ENCODE measurements at places on chromosomes 7 and 10.

GRCh38 chr10:6068422-6068821 lies 6.3 kb upstream of the IL2RA start:
- no peak for DNase-seq

- no peak for DNase-seq
Observed at GRCh38 chr10:119541459-119542356, 811 bp downstream of the RGS10 start.

- no peak for DNase-seq
Observed at GRCh38 chr7:16202303-16202702, 219.0 kb downstream of the CRPPA start.

- peak; percentile 13 for DNase-seq
Observed at GRCh38 chr7:123966936-123967335, 41.9 kb downstream of the SPAM1 start.

DNA sequence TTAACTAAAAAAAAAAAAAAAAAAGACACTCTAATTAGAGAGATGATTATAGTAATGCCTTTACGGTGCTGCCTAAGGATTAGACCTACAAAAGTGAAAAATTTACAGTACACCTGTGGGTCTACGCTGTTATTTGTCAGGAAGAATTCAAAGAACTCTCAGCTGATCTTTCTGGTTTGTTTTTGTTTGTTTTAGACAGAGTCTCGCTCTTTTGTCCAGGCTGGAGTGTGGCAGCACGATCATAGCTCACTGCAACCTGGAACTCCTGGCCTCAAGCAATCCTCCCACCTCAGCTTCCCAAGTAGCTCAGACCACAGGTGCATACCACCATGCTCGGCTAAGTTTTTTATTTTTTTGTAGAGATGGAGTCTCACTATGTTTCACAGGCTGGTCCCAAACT lies 28.3 kb upstream of the FOXK1 start:
- DNase-seq, result no peak

DNA sequence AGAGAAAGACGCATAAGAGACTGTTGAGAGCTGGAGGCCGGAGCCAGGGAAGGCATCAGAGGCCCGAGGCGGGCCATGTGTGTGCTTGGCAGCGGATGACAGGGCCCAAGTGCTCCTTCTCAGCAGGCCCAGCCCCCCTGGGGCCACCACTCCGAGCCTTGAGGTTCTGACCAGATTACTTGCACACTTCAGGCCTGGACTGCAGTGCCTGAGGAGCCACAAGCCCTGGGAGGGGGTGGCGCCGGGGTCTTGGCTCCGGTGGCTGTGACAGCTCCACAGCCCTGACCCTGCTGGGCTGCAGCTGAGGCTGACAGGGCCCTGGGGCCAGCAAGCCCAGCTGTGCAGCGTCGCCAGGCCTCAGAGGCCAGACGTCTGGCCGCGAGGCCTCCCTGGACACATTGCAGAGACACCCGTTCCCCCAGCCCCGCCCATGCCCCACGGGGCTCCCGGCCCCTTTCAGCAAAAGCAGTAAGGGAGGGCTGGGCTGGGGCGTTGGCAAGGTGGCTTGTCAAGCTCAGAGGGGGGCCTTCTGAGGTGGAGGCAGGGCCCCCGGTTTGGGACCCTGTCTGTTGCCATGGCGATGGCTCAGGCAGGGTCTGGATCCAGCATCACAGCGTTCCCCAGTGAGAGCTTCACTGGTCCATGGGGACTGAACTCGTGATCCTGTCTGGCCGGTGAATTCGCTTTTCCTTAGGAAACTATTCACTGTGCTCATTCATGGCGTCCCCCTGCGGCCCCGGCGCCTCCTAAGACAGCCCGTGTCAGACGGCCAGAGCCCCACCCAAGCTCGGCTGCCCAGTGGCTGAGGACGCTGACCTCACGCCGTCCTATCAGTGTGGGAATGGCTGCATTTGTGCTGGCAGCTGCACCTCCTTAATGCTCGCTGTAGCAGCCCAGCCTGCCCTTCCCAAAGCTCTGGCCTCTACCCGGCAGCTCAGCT lies 5.7 kb downstream of the ELN start:
- peak; percentile 94 for DNase-seq

DNA sequence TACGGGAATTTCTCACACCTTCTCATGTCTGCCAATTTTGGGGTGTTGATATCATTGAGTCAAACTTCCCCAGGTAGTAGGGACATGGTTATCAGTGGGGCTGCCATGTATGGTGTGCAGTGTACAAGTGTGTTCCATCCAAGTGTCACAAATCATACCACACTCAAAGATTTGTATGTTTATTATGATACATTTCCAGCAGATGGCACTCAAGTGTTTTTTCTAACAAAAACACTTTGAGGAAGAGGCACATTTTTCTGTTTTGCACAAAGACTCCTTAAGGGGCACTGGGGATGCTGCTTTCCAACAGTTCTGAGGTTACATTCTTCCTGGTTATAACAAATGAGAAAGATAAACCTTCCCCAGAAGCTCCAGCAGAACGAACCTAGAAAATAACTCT lies 414.5 kb downstream of the REEP3 start:
- DNase-seq, result peak; percentile 2

- no peak for DNase-seq
Observed at GRCh38 chr7:150799741-150800580, at the start of gene TMEM176B. TSS of gene TMEM176B (minus strand) at chr7:150800364. CDS start at chr7:150796569, 3,795 bp downstream.

DNA sequence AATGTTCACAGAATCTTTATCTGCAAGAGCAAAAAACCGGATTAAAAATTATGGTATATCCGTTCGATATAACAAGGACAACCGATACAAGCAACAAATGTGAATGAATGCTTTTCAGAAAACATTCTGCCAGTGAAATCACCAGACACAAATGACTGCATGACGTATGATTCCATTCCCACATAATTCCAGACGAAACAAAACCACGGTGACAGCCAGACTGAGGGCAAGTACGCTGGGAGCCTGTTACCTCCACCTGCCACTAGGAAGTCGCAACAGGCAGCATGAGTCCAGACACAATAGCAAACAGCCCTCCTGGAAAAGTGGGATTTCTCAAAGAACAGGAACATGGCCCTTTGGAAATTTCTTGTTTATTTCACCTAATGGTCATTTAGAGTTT lies 41.7 kb downstream of the MAD1L1 start:
- no peak for DNase-seq

GRCh38 chr7:55019191-55019690 lies 424 bp downstream of the EGFR start:
- peak; percentile 22 for DNase-seq

GRCh38 chr7:64849250-64849923 lies 53.7 kb upstream of the ZNF273 start:
- DNase-seq, result peak; percentile 70

DNA sequence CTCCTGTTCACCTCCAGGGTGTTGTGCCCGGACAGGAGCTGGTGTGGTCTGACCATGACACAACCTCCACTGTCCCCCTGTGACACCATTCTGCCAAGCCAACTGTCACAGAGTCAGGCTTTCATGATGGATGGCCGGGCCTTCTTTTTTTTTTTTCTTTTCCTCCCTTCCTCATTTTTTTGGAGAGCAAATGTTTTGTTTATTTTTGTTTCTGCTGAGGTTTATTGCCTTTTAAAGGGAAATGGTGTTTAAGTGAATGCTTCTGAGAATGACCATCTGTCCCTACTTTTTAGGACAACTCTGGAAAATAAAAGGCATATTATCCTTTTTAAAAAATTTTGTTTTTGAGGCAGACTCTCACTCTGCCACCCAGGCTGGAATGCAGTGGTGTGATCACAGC lies 115.1 kb upstream of the NPS start:
- DNase-seq, result no peak

GRCh38 chr10:70690589-70690988 lies 18.3 kb downstream of the ADAMTS14 start:
- no peak for DNase-seq

- DNase-seq, result no peak
Observed at GRCh38 chr10:1308962-1309616, 252.9 kb downstream of the WDR37 start.

DNA sequence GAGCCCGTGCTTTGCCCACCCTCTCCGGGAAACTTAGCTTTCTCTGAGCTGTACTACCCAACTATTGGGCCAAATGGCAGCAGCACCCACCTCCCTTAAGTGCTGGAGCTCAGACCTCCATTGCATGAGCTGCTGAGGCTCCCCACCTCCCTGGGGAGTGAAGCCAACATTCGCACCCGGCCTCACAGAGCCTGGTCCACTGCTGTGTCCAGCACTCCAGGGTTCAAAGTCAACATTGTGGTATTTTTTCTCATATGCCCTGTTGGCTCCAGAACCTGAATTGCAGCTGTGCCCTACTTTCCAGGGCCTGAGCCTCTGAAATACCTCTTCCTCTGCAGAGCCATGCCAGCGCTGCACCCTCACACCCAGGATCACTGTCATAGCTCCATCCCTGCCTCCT lies 29.7 kb downstream of the ITGA8 start:
- no peak for DNase-seq

GRCh38 chr10:24209432-24209771 lies 464 bp downstream of the KIAA1217 start:
- DNase-seq, result peak; percentile 68
